ENCODE measurements at places on chromosomes 1 and 21.
A peak's percentile ranks its signal among the peaks of the same experiment; 100 is the strongest.

GRCh38 chr1:21664806-21665588, 4.2 kb downstream of the RAP1GAP start:
- no peak for DNase-seq

GRCh38 chr1:241074507-241074906, 282.5 kb downstream of the RGS7 start:
- DNase-seq = no peak

GRCh38 chr1:155929057-155929456, 5.2 kb downstream of the KHDC4 start:
- peak; percentile 44 for DNase-seq

DNA sequence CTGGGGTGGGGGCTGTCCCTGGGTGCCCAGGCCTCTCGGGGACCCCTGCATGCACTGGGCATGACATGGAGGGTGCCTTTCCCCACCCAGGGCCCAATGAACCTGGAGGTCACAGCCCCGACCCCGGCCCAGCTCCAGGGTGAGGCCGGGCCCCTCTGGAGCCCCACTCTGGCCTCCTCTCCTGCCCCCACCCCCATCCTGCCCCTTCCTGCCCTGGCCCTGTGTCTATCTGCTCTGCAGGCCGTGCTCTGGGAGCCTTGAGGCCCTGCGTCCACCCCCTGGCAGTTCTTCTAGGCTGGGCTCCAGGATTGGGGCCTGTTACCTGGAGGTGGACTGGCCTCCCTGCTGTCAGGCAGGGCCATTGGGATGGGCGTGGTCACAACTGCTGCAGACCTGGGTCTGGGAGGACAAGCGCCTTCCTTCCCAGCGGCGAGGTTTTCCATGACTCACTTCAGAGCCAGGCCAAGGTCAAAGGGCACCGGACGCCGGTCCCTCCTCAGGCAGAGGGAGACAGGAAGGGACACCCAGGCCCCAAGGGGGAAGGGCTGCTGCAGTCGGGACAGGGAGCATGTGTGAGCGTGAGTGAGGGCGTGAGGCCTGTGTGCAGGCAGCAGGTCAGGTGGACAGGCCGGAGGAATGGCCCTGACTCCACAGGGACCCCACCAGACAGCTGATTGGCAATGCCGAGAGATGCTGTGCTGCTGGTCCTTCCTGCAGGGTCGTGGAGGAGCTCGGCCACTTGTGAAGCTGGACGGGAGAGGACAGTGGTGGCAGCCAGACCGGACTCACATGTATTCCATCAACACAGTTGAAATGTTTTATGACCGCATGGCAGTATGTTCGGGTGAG, 31.1 kb upstream of the POFUT2 start:
- DNase-seq = peak; percentile 46

GRCh38 chr1:83761167-83762038, 237.5 kb downstream of the TTLL7 start:
- no peak for DNase-seq

- DNase-seq = no peak
These were observed 2.8 kb downstream of the PIGV start for GRCh38 chr1:26790551-26790953.

GRCh38 chr1:243837907-243838535, 12.0 kb downstream of the AKT3 start:
- no peak for DNase-seq

GRCh38 chr1:53459321-53460175, at the start of gene DMRTB1:
Gene DMRTB1, plus strand, starts transcription at chr1:53459399. Its CDS starts 55 bp downstream, at chr1:53459454.
- DNase-seq = no peak

GRCh38 chr21:17780539-17780938, 38.6 kb downstream of the C21orf91 start:
- no peak for DNase-seq

DNA sequence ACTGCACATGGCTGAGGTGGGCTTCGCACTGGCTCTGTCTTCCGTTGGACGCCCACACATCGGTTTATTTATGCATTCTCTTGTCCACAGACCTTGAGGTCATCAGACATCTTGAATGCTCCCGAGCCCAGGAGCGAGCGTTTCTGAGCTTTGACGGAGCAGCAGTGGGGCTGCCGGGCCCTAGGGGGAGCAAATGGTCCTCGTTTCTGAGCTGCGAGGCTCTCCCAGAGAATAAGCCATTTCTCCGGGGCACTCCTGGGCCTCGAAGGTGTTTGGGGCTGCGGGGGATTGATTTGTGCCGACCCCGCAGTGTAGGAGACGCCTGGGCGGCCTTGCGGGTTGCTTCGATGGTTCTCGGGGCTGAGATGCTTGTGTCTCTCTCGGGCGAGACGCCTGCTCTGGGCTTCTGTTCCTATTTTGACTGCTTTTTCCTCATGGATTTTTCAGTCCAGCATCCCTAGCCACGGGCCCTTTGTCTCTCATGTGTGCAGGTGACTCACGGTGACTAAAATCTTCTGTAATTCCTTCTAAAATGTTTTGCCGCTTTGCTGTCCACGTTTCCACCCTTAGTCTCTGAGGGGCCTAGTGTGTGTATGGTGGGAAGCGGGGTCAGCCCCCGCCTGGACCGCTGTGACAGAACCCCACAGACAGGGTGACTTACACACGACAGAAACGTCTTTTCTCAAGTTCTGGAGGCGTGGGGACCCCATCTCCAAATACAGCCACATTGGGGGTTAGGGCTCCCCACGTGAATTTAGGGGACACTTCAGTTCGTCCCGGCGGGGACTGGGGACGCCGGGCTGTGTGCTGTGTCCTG, 62.1 kb downstream of the FAAP20 start:
- DNase-seq = peak; percentile 61

DNA sequence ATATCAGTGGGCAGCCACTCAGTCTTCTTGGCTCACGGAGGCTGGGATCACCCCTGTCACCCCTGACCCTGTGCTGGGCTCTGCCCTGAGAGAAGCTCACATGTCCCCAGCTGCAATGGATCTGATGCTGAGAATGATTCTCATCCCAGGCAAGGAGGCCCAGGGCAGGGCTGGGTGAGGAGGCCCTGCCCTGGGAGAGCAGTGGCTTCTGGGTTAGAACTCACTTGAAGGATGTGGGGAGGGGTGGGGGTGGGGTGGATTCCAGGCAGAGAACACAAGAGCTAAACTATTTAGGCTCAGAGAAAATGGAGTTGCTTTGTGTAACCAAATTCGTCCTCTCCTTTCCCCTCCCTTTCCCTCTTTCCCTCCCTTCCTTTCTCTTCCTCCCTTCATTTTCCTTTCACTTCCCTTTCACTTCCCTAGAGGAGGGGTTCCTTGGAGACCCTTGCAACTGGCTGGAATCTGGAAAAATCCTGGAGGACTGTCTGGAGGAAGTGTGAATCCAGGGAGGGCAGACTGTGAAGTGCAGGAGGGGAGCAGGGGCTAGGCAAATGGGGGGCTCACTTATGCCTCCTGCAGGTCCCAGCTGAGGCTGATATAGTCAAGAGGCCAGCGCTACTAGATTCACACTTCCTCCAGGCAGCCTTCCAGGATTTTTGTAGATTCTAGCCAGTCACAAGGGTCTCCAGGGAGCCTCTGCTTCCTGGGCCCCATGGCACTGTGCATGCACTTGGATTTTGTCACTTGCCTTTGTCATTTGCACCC, 47.0 kb downstream of the IGSF21 start:
- DNase-seq = no peak

- peak; percentile 95 for DNase-seq
These were observed 30.6 kb downstream of the RABIF start for GRCh38 chr1:202858331-202858730.

GRCh38 chr1:204950353-204951001, 79.8 kb downstream of the NFASC start:
- DNase-seq = no peak

- DNase-seq = peak; percentile 11
These were observed 54.2 kb downstream of the PTPRU start for GRCh38 chr1:29290414-29290985.
